ENCODE measurements at places on chromosomes 16 and 17. TPM values are rescaled to one million over a fixed set of nuclear protein-coding genes. Genes with fewer than 3 reads are reported as not detected.
A peak's percentile ranks its signal among the peaks of the same experiment; 100 is the strongest.

DNA sequence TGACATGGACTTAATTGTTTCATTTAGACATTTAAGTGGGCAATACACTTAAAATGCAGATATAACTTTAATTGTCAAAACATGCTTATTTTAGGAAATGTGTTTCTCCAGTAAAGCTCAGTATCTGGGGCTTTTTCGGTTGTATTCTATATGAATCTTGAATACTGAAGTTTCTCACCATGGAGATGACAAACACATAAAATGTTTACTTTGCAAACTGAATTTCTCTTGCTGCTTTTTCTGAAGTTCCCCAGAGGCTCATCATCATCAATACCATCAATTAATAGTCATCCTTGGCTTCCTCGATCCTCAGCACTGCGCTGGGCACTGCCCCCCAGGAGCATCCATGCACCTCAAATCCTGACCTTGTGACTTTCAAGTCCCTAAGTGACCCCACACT lies 227.3 kb downstream of the WWOX start:
- DNase-seq = no peak

PERCC1 gene
- polyA plus RNA-seq = 0.12 TPM

DNA sequence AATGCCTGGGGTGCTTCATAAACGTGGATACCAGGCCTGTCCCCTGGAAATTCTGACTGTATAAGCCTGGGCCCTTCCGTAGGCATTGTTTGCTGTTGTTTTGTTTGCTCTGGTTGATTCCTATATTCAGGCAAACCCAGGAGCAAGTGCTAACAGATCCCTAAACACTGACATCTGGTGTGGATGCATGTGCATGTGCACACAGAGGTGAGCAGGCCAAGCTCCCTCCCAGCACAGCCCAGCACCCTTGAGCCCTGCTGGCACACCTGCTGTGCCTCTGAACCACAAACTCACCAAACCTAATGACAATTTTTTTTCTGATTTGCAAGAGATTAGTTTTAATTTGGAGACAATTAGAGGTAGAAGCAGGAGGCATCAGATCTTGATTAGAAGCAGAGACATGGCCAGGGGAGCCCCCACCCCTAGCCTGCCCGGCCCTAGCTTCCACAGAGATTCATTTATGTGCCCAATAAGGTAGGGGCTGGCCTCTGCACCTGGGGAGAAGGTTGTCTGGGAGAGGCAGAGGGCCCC lies 40.4 kb downstream of the TMEM132E start:
- no peak for DNase-seq

SHISA9 gene
- polyA plus RNA-seq = 0.02 TPM

DNA sequence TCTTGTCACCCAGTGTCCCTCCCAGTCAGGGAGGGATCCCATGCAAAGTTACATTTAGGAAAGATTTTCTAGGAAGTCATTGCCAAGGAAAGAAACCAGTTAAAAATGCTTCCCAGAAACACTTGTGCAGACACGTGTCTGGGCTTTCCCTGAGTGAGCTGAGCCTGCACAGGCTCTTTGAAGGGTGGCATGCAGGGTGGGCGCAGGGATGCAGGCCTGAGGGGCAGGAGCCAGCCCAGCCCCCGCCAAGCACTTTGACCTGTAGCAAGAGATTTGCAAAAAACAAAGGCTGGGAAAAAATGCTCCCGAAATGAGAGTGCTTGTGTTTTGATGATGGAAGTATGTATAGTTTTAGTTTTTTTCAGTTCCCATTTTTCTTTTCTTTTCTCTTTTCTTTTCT lies 52.4 kb downstream of the B9D1 start:
- DNase-seq = no peak

DNA sequence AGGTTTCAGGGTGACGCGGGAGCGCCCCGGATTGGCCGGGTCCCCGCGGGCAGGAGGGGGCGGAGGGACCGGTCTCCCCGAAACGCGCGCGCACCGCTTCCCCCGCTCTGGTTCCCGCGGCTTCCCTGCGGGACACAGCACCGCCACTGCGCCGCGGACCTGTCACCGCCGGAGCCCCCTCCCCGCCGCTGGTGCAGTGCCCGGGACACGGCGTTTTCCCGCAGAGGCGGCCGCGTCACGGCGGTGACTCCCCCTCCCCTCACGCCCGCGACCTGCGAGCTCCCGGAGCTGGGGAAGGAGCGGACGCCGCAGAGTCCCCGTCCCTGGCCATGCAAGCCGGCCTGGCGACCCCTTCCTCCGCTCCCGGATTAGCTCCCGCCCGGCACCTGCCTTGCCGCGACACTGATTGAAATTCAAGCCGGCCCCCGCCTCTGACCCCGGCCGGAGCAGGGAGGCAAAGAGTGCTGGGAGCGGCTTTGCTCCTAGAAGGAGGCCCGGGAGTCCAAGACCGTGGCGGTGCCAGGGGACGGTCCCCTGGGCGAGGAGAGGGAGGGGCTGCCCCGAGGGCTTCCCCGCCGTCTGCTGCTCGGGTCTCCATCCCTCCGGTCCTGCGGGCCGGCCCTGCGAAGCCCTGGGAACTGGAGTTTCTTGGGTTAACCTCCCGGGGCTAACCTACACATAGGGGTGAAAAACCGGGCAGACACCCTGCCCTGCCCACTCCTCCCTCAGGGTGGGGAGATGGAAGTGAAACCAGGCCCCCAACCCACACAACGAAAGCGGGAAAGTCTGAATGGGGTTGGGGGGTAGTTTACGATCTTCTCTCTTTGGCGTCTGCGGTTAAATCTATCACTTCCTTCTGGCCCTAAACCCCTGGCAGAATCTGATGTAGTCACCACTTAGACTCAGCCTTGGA lies 1.0 kb downstream of the RHBDL3 start:
- DNase-seq = peak; percentile 38

AXIN2 gene
- polyA plus RNA-seq = 13.0 TPM

PLA2G15 gene
- polyA plus RNA-seq = 23.7 TPM

- DNase-seq = no peak
Measured at GRCh38 chr16:87628940-87629339, 26.6 kb downstream of the JPH3 start.

GRCh38 chr16:69724981-69725479 lies 1.3 kb downstream of the NQO1 start:
- no peak for DNase-seq

GRCh38 chr17:77054936-77055335 lies 85.8 kb upstream of the SEC14L1 start:
- DNase-seq = no peak

CBX2 gene
- 1.4 TPM for polyA plus RNA-seq

GRCh38 chr17:35575759-35576158 lies 2.6 kb downstream of the PEX12 start:
- DNase-seq = no peak

DNA sequence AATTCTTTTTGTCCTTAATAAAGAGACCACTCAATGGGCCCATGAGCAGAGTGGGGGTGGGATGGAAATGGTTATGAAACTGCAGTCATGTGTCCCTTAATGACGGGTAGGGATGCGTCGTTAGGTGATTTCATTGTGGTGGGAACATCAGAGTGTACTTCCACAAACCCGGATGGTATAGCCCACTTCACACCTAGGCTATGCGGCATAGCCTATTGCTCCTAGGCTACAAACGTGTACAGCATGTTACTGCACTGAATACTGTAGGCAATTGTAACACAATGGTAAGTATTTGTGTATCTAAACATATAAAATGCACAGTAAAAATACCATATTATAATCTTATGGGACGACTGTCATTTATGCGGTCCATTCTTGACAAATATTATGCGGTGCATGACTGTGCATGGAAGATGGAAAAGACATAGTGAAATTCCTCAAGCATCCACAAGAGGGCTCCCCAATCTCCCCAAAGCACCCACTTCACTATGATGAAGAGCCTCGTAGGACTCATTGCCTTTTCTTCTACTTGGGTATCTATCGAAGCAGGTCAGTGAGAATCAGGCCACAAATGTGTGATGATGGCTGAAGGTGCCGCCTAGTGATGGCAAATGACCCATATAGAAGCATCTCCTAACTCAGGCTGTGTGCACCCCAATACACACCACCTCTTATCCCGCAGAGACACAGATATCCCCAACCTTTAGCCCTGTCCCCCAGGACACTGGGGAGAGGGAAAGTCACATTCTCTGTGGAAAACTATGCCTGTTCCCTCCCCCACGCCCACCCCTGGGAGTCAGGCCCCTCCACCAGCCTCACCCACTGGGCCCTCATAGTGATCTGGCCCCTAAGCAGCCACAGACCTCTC lies 43.5 kb downstream of the TBX21 start:
- peak; percentile 16 for DNase-seq

PRAC2 gene
- polyA plus RNA-seq = not detected

GRCh38 chr17:31398381-31399311 lies 7.2 kb downstream of the RAB11FIP4 start:
- no peak for DNase-seq

DNA sequence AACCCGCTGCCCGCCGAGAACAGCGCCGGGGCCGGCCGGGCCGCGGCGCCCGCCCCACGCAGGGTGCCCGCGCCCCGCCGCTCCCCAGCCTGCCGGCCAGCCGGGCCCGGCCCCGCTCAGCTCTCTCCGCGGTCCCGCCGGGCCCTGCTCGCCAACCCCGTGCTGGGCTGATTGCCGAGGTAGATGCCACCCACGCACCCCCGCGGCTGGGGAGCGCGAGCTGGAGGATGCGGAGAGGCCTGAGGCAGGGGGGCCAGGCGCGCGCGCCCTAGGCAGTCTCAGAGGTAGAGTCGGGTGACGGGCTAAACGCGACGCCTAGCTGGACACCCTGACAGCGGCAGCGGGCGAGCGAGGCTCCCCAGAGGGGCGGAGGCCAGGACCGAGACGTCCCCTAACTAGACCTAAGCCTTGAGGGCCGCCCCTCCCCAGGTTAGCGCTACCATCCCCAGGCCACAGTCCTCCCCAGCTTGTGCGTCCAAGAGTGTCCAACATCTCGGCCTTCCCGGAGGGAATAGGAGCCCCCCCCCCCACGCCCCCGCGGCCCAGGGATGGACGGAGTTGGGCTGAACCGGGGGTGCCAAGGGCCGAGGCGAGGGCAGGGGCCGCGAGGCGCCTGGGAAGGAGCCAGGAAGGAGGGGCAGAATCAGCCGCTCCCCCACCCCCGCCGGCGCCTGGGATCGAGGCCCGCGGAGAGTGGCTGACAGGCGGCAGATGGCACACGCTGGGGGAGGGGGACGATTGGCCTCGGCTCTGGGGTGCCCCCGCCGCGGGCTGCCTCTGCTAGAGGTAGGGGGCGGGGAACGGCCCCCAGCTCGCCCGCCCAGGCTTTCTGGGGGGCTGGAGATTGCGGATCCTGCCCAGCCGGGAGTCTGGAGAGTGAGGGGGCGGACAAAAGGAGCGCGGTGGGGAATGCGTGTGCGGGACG lies 2.5 kb upstream of the ZNF423 start:
- peak; percentile 79 for DNase-seq

- no peak for DNase-seq
Measured at GRCh38 chr16:20073203-20074098, at the start of gene GPR139. Gene GPR139 (minus strand): TSS chr16:20073890. CDS start chr16:20073616, 274 bp downstream.

DNA sequence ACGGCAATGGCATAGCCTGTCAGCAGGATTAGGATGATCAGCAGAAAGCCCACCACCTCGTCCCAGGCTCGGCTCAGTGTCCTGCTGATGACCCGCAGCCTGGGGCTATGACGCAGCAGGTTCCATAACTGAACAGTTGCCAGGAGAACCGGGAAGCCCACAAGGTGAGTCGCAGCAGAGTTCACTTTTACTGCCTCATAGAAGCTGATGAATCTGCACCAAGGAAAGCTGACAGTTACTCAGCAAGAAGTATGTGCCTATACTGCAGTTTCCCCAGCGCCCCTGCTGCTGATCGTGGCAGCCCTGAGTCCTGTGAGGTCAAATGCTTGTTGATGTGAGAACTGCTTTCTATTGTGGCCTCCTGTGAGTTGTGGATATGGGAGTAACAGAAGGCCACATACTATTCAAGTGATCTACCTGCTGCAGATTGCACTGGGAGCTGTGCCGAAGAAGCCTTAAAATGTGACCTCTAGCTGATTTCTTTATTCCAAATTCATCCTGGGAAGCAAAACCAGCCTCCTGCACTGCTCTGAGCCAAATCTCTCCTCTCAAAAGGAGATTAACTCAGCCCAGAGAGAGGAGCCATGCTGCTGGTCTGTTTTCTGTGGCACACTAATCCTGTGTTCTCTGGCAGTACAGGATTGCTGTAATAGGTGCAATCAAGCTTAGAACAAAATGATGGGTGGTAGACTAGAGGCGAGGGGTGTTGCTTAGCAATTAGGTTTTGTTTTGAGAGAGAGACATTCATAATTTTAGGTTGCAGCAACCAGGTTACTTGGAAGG lies 38.8 kb downstream of the IST1 start:
- no peak for DNase-seq

GRCh38 chr17:62693616-62694409 lies 66.3 kb downstream of the MRC2 start:
- DNase-seq = no peak

DNA sequence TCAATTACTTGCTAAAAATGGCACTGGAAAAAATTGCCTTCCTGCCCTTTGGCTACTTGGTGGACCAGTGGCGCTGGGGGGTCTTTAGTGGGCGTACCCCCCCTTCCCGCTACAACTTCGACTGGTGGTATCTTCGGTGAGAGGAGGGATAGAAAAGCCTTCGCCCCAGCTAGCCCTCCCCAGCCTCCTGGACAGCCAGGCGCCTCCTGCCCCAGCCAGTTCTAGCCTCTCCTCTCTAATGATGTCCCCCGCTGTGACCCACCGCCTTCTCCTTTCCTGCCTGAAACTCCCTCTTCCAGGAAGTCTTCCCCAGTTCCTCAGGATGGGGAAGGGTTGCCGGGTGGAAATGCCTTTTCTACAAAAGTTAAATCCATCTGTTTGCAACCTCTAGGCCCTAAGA lies 6.2 kb downstream of the ACE start:
- no peak for DNase-seq

DNA sequence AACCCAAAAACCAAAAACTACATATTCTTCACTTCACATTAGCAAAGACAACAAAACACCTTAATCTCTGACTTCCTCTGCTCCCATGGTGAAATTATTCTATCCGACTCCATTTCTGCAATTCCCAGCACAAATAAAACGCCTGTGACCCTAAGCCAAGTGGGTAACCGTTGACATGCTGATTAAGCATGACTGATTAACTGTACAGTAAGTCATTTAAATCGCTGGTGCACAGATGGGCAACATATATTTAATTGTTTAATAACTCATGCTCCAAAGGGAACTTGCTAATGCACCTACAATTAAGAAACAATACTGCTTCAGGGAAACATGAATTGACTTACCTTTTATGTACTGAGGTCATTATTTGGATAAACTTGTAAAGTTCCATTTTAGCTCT lies 436.7 kb downstream of the KIF2B start:
- DNase-seq = no peak

PRSS33 gene
- polyA plus RNA-seq = not detected

NPW gene
- polyA plus RNA-seq = 0.34 TPM

- no peak for DNase-seq
Measured at GRCh38 chr17:29168079-29168758, 12.0 kb downstream of the MYO18A start.

CD300H gene
- polyA plus RNA-seq = not detected

PDE6G gene
- 1.8 TPM for polyA plus RNA-seq

TMIGD1 gene
- polyA plus RNA-seq = not detected

- DNase-seq = no peak
Measured at GRCh38 chr17:71413935-71414334, 706.9 kb upstream of the SOX9 start.

SEZ6 gene
- polyA plus RNA-seq = 0.18 TPM

SLC38A8 gene
- not detected for polyA plus RNA-seq

Measured in lung (tissue), 17 donors.